Psoas muscle (tissue), 8 donors: ENCODE measurements at places on chromosomes 5 and 9. TPM values are rescaled to one million over a fixed set of nuclear protein-coding genes. Genes with fewer than 3 reads are reported as not detected.

MED27 gene
- 24.4 TPM for polyA plus RNA-seq

GTF3C5 gene
- 50.4 TPM for polyA plus RNA-seq

MSMP gene
- polyA plus RNA-seq = not detected

TMOD1 gene
- 286 TPM for polyA plus RNA-seq

IFNK gene
- polyA plus RNA-seq = not detected

GRCh38 chr5:74135033-74135432, 505.5 kb downstream of the ENC1 start:
- no peak overlapping the region for H3K4me3 ChIP-seq
- no peak for DNase-seq
- H3K4me1 ChIP-seq = no peaks in the 10 kb centered on the region
- no peaks in the 10 kb centered on the region for H3K36me3 ChIP-seq
- no peaks in the 10 kb centered on the region for H3K27me3 ChIP-seq
- no peak overlapping the region for H3K27ac ChIP-seq

DNA sequence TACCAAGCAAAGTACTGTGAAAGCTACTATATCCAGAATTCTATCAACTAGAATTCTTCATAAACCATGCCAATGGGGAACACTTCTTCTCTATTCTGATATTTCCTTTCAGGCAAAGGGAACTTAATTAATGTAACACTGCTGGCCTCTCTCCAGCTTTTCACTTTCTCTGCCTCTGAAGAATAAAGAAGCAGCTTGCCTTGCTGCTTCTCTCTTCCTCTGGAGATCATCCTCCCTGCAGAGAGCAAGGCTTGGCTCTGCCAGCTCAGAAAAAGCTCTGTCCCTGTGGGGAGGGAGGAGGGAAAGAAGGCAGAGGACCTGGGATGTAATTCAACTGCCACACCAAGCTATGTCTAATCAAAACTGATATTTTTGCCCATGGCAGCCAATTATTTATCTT, 6.5 kb downstream of the CTNND2 start:
- DNase-seq = no peak
- no peak overlapping the region for H3K27ac ChIP-seq
- H3K27me3 ChIP-seq = no peaks in the 10 kb centered on the region
- H3K4me3 ChIP-seq = no peak overlapping the region

DNA sequence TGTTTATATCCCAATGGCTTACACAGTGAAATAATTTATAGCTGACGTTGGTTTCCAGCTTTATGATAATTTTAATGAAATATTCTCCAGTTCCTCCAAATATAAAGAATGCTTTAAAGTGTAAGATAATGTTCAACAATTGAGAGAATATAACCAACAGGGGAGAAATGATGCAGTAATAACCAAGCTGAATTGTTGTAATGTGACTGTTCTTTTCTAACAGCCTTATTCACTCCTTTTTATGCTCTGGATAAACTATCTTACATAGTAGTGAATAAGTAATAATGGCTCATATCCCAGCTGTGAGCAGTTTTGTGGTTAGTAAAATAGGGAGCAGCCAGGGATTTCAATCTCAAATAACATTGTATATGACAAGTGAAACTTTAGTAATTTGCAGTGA, 2348.7 kb upstream of the ACO1 start:
- H3K27me3 ChIP-seq = no peaks in the 10 kb centered on the region
- H3K27ac ChIP-seq = no peak overlapping the region
- no peak overlapping the region for H3K4me3 ChIP-seq
- no peaks in the 10 kb centered on the region for H3K36me3 ChIP-seq

- no peak overlapping the region for H3K4me3 ChIP-seq
- no peak for DNase-seq
- H3K27me3 ChIP-seq = no peaks in the 10 kb centered on the region
- no peaks in the 10 kb centered on the region for H3K36me3 ChIP-seq
- H3K4me1 ChIP-seq = no peaks in the 10 kb centered on the region
- no peak overlapping the region for H3K27ac ChIP-seq
These were observed 125.9 kb downstream of the SYK start for GRCh38 chr9:90927496-90927895.

DNA sequence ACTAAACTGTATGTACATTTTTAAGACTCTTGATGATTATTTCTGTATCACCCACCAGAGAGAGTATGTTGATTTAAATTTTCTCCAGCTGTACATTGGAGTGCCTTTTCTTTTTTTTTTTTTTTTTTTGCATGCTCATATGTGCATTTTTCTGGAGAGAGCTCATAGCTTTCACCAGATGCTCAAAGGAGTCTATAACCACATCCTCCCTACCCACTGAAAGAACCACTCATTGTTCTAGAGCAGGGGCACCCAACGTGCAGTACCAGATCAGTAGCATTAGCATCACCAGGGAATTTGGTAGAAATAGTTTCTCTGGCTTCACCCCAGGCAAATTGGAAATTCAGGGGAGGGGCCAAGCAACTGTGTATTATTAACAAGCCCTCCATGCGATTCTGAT, 53.9 kb upstream of the TMEM171 start:
- no peak overlapping the region for H3K27ac ChIP-seq
- no peak overlapping the region for H3K4me3 ChIP-seq
- H3K4me1 ChIP-seq = peaks cover 3% of the 10 kb centered on the region
- peaks cover 62% of the 10 kb centered on the region for H3K36me3 ChIP-seq

- H3K27me3 ChIP-seq = no peaks in the 10 kb centered on the region
- peak; percentile 90 for DNase-seq
- peaks cover 14% of the 10 kb centered on the region for H3K4me1 ChIP-seq
- peak overlapping the region; percentile 74 for H3K27ac ChIP-seq
- H3K4me3 ChIP-seq = no peak overlapping the region
- peaks cover 8% of the 10 kb centered on the region for H3K36me3 ChIP-seq
These were observed 21.2 kb downstream of the DYNC2I2 start for GRCh38 chr9:128635266-128636023.

- no peak for DNase-seq
- peaks cover 46% of the 10 kb centered on the region for H3K4me1 ChIP-seq
- H3K27me3 ChIP-seq = no peaks in the 10 kb centered on the region
- peak overlapping the region; percentile 99 for H3K27ac ChIP-seq
- H3K4me3 ChIP-seq = peak overlapping the region; percentile 95
- no peaks in the 10 kb centered on the region for H3K36me3 ChIP-seq
These were observed 1.2 kb downstream of the JAK2 start for GRCh38 chr9:4986296-4986695.

DNA sequence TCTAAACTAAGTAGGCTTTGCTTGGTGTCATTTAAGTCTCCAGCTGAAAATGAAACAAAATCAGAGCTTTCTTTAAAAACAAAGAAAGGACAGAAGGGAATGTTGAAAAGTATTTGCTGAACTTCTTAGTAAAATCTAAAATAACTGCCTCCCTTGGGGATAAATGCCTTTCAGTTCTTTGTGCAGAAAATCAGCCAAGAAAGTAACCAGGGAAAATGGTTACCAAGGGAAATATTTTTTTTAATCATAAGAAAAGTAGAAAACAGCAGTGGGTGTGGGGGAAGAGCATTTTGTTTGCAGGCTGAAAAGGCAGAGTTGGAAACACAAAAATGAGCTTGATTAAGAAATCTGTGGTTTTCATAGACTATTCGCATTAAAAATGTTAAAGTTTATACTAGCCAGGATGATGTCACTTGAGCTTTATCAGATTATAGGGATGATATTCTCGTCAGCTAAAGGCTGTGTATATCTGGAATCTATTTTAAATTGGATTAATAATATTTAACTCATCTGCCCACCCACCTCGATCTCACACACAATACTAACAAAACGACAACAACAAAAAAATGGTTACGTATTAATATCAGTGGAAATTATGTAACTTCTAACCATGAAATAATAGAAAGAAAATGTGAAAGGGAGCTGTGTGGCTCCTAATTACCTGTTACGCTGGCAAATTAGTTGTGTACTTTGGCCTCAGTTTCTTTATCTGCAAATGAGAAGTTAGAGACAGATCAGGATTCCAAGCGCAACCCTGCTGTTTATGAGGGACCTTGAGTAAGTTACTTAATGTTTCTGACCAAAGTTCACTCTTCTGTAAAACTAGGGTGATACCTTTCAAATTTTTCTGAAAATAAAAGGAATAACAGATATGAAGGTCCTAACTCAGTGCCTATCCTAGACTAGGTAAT, at the start of gene ECM2:
Gene ECM2, minus strand, starts transcription at position 51 of the 911 bp plus-strand sequence. CDS start 13,124 bp downstream, outside the sequence.
- no peak for DNase-seq
- no peaks in the 10 kb centered on the region for H3K27me3 ChIP-seq
- H3K27ac ChIP-seq = peak within 1 kb of the TSS; percentile 31
- H3K4me1 ChIP-seq = no peaks in the 10 kb centered on the region
- H3K36me3 ChIP-seq = no peaks in the 10 kb centered on the region

DNA sequence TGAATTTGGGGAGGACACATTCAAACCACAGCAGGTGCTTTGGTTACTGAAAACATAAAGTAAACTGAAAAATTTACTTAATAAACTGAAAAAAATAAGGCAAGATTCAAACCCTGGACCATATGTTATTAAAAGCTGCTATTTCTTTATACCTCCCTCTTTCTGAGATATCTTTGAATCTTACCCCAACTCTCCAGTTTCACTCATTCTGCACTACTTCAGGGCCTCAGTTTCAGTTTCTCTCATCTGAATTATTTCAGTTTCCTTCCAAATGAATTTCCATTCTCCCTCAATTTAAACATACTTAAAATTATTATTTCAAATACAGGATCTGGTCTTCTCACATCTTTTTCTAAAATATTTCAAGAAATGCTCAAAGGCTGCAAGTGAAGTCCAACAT, 4.9 kb upstream of the OXCT1 start:
- H3K27ac ChIP-seq = no peak overlapping the region
- H3K4me1 ChIP-seq = no peaks in the 10 kb centered on the region
- DNase-seq = no peak
- H3K27me3 ChIP-seq = no peaks in the 10 kb centered on the region
- no peak overlapping the region for H3K4me3 ChIP-seq

DNA sequence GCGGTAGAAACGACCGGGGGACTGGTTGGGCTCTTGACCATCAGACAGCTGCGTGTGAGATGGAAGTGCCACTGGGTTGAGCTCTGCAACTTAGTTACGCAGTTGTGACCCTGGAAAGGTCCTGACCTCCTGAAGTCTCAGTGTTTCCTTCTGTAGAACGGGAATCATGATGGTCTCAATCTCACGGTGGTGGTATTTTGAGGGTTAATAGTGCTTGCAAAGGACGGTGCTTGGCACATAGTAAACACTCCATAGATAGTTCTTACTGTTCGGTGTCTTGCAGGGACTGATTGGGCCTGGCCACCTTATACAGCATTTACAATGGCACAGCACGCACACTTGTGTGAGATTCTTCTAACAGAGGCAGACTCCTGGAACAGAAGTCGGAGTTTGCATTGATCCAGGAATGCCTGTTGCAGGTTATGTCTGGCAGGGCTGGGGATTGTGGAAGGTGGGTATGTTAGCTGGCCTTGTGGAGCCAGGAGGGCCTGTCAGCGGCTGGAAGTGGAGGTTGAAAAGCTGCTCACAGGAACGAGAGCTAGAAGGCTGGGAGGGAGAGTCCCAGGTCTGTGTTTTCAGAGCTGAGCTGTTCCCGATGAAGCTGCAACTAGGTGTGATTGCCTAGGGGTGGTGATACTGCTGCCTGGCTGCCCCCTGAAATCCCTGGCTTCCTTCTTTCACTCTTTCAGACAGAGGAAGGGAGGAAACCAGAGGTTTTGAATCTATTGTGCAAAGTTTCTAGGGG, 962 bp upstream of the TXN start:
- peak overlapping the region; percentile 86 for H3K27ac ChIP-seq
- peaks cover 19% of the 10 kb centered on the region for H3K4me1 ChIP-seq
- DNase-seq = no peak
- H3K36me3 ChIP-seq = no peaks in the 10 kb centered on the region
